A549 treated with RU486 at 1 μM for 4 hours (cell line): ENCODE measurements at places on chromosomes 7 and 10. TPM values are rescaled to one million over a fixed set of nuclear protein-coding genes. Genes with fewer than 3 reads are reported as not detected.

HECW1 gene
- 10.9 to 14.6 TPM (median 13.4 TPM) in 5 replicates for total RNA-seq

GFRA1 gene
- total RNA-seq: 8.6 to 11.3 TPM (median 9.3 TPM) in 5 replicates

C7orf33 gene
- total RNA-seq: not detected in 5 replicates

PRSS1 gene
- total RNA-seq: not detected in 5 replicates
